ENCODE measurements at places on chromosomes 6 and 20.

GRCh38 chr6:85323435-85324040 is 126.3 kb upstream of the NT5E start:
- peak; percentile 83 for DNase-seq

GRCh38 chr6:66861007-66861541 is 1154.0 kb upstream of the EYS start:
- DNase-seq: no peak

- DNase-seq: no peak
These were observed 493.8 kb upstream of the MANEA start for GRCh38 chr6:95083506-95083905.

GRCh38 chr6:73579851-73580246 is 59.0 kb upstream of the EEF1A1 start:
- DNase-seq: no peak

- no peak for DNase-seq
These were observed 1159.1 kb upstream of the CITED2 start for GRCh38 chr6:140533526-140533925.

- no peak for DNase-seq
These were observed 13.6 kb upstream of the GMDS start for GRCh38 chr6:2259002-2259494.

- DNase-seq: no peak
These were observed 56.1 kb upstream of the STMND1 start for GRCh38 chr6:17045581-17046322.

GRCh38 chr6:28251661-28252008 is 434 bp downstream of the ZKSCAN4 start:
- DNase-seq: peak; percentile 65

DNA sequence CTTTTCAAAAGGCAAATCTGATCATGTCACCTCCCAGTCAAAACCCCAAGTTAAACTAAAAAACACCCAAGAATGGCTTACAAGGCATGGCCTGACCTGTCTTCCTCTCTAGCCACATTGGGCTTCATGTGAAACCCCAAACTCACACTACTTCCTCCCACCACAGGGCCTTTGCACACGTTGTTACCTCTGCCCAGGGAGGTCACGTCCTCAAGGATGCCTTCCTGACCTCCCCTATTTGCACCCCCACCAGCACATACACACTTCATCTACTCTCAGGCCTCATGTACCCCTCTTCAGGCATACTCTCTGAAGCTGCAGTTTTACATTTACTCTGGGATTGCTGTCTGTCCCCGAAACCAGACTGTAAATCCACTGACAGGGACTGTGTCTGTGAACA is 6.1 kb downstream of the EZR start:
- DNase-seq: peak; percentile 32

GRCh38 chr6:147947521-147947920 is 395.1 kb upstream of the SASH1 start:
- DNase-seq: no peak

DNA sequence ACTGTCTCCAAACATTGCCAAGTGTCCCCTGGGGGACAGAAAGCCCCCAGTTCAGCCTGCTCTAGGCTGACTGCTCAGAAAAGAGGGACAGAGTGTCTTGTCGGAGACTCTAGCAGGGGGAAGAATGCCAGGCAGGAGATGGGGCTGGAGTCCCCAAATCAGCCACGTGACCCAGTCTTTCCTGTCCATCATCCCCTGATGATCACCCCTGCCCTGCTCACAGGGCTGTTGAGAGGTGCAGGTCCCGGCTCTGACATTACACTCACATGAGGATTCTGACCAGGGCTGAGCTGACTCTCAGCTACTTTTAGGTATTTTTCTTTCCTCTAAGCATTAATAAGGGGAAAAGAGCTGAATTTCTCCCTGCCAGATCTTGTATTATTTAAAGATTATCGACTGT is 115.8 kb downstream of the SULF2 start:
- DNase-seq: no peak

All from activated naive CD4-positive, alpha-beta T cell treated with anti-CD3 and anti-CD28 coated beads, Interleukin-2, amount 10 ng/mL, durations not matched to agents 7 days and 5 days (primary cell).